HTR-8/SVneo (cell line): ENCODE measurements at places on chromosomes 12 and 14.

DNA sequence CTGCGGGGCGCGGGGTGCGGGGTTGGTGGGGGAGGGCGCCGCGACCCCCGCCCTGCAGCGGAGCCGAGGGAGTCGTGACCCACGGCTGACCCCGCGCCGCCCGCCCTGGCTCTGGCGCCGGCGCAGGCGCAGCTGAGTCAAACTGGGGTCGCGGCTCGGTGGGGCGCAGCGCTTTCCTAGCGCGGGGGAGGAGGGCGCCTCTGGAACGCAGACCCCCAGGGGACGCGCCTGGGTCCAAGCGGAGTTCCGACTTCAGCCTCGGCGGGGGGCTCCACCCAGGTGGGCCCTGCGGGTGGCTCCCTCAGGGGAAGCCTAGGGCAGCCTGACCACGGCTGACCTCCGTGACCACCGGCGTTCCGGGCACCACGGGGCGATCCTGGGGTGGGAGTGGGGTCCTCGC lies 467 bp upstream of the ANHX start:
- DNase-seq: no peak

DNA sequence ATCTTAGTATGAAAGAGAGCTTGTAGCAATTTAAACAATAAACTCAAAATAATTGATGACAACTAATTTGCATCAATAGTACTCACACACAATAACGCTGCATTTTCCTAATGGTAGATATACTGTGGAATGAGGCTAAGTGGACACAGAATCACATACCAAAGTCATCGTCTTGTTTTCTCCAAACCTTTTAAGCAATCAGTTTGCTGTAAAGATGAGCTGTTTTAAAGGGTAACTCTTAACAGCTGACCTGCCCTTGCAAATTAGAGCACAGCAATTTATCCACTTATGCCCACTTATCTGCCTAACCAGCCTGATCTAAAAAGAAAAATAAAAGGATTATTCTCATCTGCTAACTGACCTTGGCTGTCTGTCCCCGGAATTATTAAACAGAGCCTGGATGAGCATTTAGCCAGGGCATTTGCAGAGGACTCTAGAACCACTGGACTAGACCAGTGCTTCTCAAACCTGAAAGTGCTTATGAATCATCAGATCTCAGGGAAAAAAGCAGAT lies 174.3 kb upstream of the BCL2L14 start:
- DNase-seq: no peak

DNA sequence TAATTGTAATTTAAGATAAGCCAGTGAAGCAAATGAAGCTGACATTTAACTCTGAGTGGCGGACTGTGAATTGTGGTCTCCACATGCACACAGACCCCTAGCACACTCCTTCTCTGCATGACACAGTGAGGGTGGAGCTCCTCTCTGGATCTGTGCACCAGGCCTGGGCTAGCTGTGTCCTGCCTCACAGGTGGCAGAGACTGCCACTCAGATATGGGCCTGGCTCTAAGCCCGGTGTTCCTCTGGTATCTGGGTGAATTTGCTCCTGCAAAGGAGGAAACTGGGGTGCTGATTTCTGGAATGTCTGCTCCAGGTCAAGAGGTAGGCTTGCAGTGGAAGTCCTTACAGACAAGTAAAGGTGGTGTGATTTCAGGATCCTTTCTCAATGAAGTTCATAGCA lies 282.4 kb downstream of the FOXN3 start:
- no peak for DNase-seq

- DNase-seq: no peak
These were observed 76.3 kb downstream of the MYRFL start for GRCh38 chr12:69901221-69901905.

DNA sequence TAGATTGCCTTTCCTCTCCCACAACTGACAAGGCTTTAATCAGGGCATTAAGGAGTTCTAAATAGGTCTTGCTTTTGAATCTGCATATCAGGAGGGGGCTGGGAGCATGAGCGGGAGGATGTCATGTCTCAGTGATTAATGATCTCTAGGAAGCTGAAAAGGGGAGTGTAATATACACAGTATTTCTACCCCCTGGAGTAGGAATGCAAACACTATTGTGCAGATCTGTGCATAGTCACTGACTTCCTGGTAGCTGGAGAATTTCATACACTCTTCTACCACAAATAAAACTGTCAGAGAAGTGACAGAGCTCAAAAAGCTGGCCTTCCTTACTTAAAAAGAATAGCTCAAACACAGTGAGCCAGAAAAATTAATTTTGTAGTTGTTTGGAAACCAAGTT lies 65.8 kb downstream of the RIC8B start:
- DNase-seq: peak; percentile 45

- DNase-seq: no peak
These were observed 70.8 kb downstream of the ZFC3H1 start for GRCh38 chr12:71592841-71593240.

DNA sequence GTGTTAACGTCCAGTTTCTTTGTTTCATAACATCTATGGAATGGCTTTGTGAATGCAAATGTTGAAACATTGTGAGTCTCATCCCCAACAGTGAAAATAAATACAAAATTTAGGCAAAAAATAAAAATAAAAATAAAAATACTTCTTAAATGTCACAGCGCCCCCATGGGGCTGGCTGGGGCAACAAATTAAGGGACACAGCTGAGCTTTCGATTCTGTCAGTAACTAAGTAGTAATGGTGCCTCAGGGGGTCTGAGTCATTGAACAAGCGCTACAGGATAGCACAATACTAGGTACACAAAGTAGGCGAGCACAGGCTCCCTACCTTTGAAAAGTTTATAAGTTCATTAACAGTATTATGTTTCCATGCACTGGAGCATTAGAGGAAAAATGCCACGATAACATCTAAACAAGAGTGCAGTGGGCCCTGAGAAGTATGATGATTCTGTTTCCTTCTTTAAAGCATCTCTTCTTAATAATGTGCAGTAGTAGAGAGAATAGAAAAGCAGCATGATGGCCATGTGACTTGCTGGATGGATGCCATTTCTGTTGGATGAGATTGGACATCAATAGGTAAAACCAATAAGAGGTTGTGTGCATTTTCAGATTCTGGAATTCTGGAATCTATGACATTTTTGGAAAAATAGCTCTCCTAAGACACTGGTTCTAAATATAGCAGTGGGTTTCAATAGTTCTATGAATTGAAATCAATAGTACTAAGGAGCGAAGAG lies 667.2 kb downstream of the DIO2 start:
- DNase-seq: peak; percentile 19

DNA sequence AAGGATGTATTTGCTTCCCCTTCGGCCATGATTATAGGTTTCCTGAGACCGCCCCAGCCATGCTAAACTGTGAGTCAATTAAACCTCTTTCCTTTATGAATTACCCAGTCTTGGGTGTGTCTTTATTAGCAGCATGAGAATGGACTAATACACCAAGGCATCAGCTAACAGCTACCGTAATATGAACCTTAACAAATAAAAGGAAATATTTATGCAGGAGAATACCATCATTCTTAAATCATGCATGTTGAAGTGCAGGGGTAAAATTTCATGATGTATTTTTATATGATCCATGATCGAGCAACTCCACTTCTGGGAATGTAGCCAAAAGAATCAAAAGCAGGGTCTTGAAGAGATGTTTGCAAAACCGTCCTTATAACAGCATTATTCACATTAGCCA lies 379.0 kb downstream of the NPAS3 start:
- no peak for DNase-seq

GRCh38 chr12:19131025-19131444 lies 1.5 kb downstream of the PLEKHA5 start:
- DNase-seq: peak; percentile 14

GRCh38 chr12:73964641-73965040 lies 573.0 kb upstream of the ATXN7L3B start:
- DNase-seq: no peak

- DNase-seq: no peak
These were observed 36.4 kb downstream of the TRAFD1 start for GRCh38 chr12:112161711-112162110.

GRCh38 chr12:113831016-113831415 lies 135.1 kb downstream of the RBM19 start:
- DNase-seq: peak; percentile 43
